ENCODE measurements at places on chromosomes 6 and 20. TPM values are rescaled to one million over a fixed set of nuclear protein-coding genes. Genes with fewer than 3 reads are reported as not detected.

HUS1B gene
- total RNA-seq: not detected

EMILIN3 gene
- 1.8 TPM for total RNA-seq

CDSN gene
- total RNA-seq: not detected

MAFB gene
- 7.8 TPM for total RNA-seq

CD109 gene
- 16.6 TPM for total RNA-seq

All from heart left ventricle (tissue), 16 donors.